ENCODE measurements at places on chromosomes 1 and 21. TPM values are rescaled to one million over a fixed set of nuclear protein-coding genes. Genes with fewer than 3 reads are reported as not detected.
A peak's percentile ranks its signal among the peaks of the same experiment; 100 is the strongest.

DNA sequence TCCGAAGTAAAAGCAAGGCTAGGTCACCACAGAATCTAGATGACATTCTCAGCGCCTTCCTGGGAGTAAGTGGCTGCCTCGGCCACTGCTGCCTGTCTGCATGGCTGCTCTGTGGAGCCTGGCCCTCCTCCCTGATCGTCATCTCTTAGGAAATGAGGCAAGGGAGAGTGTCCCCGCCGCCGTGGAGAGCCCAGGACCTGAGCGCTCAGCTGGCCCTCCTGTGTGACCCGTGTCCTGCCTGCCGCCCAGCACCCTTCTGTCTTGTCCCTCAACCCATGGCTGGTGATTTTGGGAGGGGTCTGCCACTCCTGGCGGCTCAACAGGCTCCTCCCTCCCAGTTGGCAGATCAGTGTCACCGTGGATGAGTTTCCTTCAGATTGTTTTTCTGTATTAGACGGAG is 156.4 kb upstream of the COL6A1 start:
- H3K36me3 ChIP-seq: no peaks in the 10 kb centered on the region
- no peaks in the 10 kb centered on the region for H3K27me3 ChIP-seq
- no peak overlapping the region for H3K27ac ChIP-seq

GRCh38 chr21:43611598-43612369 is 47.5 kb downstream of the HSF2BP start:
- no peak overlapping the region for H3K27ac ChIP-seq
- no peaks in the 10 kb centered on the region for H3K4me1 ChIP-seq
- no peaks in the 10 kb centered on the region for H3K27me3 ChIP-seq
- H3K36me3 ChIP-seq: no peaks in the 10 kb centered on the region
- peak; percentile 78 for DNase-seq

- no peaks in the 10 kb centered on the region for H3K27me3 ChIP-seq
- no peaks in the 10 kb centered on the region for H3K4me1 ChIP-seq
- H3K27ac ChIP-seq: no peak overlapping the region
- no peak for DNase-seq
- peaks cover 13% of the 10 kb centered on the region for H3K36me3 ChIP-seq
- H3K4me3 ChIP-seq: no peak overlapping the region
These were observed 30.6 kb downstream of the OBSCN start for GRCh38 chr1:228238461-228238860.

The CFHR1 gene
- total RNA-seq: not detected

The OR2AK2 gene
- total RNA-seq: not detected

GRCh38 chr1:226422478-226422877 is 14.6 kb upstream of the PARP1 start:
- no peaks in the 10 kb centered on the region for H3K36me3 ChIP-seq
- no peak for DNase-seq
- no peak overlapping the region for H3K4me3 ChIP-seq
- peaks cover 6% of the 10 kb centered on the region for H3K4me1 ChIP-seq
- no peak overlapping the region for H3K27ac ChIP-seq
- H3K27me3 ChIP-seq: no peaks in the 10 kb centered on the region

- DNase-seq: no peak
- H3K4me1 ChIP-seq: peaks cover 4% of the 10 kb centered on the region
- no peak overlapping the region for H3K4me3 ChIP-seq
- H3K27me3 ChIP-seq: no peaks in the 10 kb centered on the region
- H3K27ac ChIP-seq: no peak overlapping the region
These were observed 11.5 kb upstream of the LAPTM5 start for GRCh38 chr1:30768830-30769718.

DNA sequence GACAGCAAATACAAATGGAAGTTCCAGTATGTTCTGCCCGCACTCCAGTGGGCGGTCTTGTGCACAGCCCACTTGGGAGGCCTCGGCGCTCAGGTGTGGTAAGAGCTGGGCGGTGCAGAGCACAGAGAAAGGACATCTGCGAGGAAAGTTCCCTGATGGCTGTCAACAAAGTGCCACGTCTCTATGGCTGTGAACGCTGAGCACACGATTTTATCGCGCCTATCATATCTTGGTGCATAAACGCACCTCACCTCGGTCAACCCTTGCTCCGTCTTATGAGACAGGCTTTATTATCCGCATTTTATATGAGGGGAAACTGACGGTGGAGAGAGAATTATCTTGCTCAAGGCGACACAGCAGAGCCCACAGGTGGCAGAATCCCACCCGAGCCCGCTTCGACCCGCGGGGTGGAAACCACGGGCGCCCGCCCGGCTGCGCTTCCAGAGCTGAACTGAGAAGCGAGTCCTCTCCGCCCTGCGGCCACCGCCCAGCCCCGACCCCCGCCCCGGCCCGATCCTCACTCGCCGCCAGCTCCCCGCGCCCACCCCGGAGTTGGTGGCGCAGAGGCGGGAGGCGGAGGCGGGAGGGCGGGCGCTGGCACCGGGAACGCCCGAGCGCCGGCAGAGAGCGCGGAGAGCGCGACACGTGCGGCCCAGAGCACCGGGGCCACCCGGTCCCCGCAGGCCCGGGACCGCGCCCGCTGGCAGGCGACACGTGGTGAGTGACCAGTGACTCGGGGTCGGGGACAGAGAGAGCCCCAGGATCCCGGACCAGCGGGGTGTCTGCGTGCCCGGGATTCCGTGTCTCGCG is at the start of gene IL12RB2:
Gene IL12RB2 (plus strand): TSS at position 623 of the 810 bp plus-strand sequence. CDS start 12,496 bp downstream, outside the sequence.
- peaks cover 6% of the 10 kb centered on the region for H3K4me1 ChIP-seq
- H3K27ac ChIP-seq: no peak within 1 kb of the TSS
- H3K36me3 ChIP-seq: no peaks in the 10 kb centered on the region
- peaks cover 58% of the 10 kb centered on the region for H3K27me3 ChIP-seq
- H3K4me3 ChIP-seq: peak within 1 kb of the TSS; percentile 58

- no peak overlapping the region for H3K27ac ChIP-seq
- peaks cover 17% of the 10 kb centered on the region for H3K4me1 ChIP-seq
- no peak overlapping the region for H3K4me3 ChIP-seq
- H3K27me3 ChIP-seq: no peaks in the 10 kb centered on the region
These were observed 36.3 kb downstream of the MARK1 start for GRCh38 chr1:220564216-220564615.

DNA sequence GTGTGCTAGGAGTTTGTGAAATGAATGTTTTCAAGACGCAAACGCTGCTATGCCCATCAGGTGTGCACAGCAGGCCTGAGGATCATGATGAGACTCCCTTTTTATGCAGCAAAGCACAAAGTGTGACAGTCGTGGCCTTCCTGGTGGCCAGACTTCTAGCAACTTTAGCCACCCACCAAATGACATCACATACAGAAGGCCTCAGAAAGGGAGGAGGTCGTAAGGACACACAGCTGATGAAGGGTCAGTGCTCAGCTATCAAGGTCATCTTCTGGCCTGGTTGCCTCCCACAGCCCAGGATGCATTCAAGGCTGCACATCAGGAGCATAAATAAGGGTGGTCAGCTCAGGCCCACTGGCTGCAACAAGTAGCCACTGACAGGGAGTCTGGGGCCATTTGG is 36.6 kb downstream of the BMP8A start:
- no peaks in the 10 kb centered on the region for H3K27me3 ChIP-seq
- no peaks in the 10 kb centered on the region for H3K4me1 ChIP-seq
- DNase-seq: no peak
- H3K4me3 ChIP-seq: no peak overlapping the region
- H3K27ac ChIP-seq: no peak overlapping the region

- H3K4me1 ChIP-seq: no peaks in the 10 kb centered on the region
- H3K36me3 ChIP-seq: no peaks in the 10 kb centered on the region
- H3K4me3 ChIP-seq: no peak overlapping the region
- no peaks in the 10 kb centered on the region for H3K27me3 ChIP-seq
- H3K27ac ChIP-seq: no peak overlapping the region
- DNase-seq: no peak
These were observed 273.8 kb downstream of the FAM72C start for GRCh38 chr1:143698016-143698415.

The LRRC7 gene
- total RNA-seq: not detected

The PERM1 gene
- not detected for total RNA-seq

DNA sequence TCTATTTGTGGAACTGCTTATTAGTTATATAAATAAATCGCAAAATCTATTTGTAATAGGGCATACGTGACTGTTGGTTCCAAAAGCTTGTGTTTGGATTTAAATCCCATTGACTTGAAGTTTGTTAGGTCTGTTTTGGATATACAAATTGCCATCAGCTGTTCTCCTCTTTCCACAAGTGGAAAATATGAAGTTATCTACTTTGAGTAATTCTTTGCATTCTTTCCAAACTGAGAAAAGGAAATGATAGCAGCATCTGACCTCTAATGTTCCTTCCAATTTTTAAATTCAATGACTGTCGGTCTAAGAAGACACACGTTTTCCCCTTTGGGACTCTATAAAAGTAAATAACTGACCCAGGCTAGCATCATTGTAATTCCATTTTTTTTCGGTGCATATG is 165.7 kb upstream of the SGIP1 start:
- no peaks in the 10 kb centered on the region for H3K27me3 ChIP-seq
- no peaks in the 10 kb centered on the region for H3K36me3 ChIP-seq
- H3K4me1 ChIP-seq: no peaks in the 10 kb centered on the region
- DNase-seq: no peak

- H3K27me3 ChIP-seq: no peaks in the 10 kb centered on the region
- peak overlapping the region; percentile 60 for H3K27ac ChIP-seq
- DNase-seq: peak; percentile 51
- H3K36me3 ChIP-seq: peaks cover 5% of the 10 kb centered on the region
- peak overlapping the region; percentile 20 for H3K4me3 ChIP-seq
- peaks cover 32% of the 10 kb centered on the region for H3K4me1 ChIP-seq
These were observed 108.3 kb downstream of the POU2F1 start for GRCh38 chr1:167328816-167329483.

The ITLN2 gene
- total RNA-seq: not detected

- no peaks in the 10 kb centered on the region for H3K36me3 ChIP-seq
- H3K27ac ChIP-seq: no peak overlapping the region
- no peaks in the 10 kb centered on the region for H3K4me1 ChIP-seq
- DNase-seq: peak; percentile 45
These were observed 184.9 kb downstream of the SLC35F3 start for GRCh38 chr1:234089396-234089795.

The OVAAL gene
- total RNA-seq: not detected

DNA sequence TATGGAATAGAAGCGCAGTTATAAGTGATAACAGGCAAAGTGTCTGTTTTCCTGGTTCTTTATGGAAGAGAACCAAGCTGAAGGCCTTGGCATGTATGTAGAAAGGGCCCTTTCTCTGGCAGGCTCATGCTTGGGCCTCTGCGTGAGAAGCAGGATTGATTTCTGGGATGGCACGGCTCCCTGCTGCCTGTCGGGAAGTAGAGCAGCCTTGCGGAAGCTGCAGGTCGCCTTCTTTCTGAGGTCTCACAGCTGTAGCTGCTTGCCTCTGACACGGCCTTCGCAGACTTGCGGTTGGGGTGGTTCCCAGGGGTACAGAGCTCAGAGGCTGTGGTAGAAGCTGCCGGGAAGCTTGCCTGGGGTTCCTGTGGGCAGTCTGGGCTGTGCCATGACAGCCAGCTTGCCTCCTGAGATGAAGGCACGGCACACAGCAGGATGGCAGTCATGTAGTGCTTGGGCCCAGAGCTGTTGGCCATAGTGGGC is 39.4 kb downstream of the TRAPPC10 start:
- H3K4me1 ChIP-seq: peaks cover 9% of the 10 kb centered on the region
- H3K27ac ChIP-seq: no peak overlapping the region
- no peak for DNase-seq
- H3K36me3 ChIP-seq: no peaks in the 10 kb centered on the region
- no peaks in the 10 kb centered on the region for H3K27me3 ChIP-seq
- no peak overlapping the region for H3K4me3 ChIP-seq

GRCh38 chr1:201422026-201422425 is 496 bp upstream of the TNNI1 start:
- no peak overlapping the region for H3K4me3 ChIP-seq
- H3K27ac ChIP-seq: no peak overlapping the region
- no peak for DNase-seq
- H3K27me3 ChIP-seq: no peaks in the 10 kb centered on the region
- no peaks in the 10 kb centered on the region for H3K36me3 ChIP-seq
- H3K4me1 ChIP-seq: peaks cover 12% of the 10 kb centered on the region

GRCh38 chr1:29704430-29704829 is 468.1 kb downstream of the PTPRU start:
- no peaks in the 10 kb centered on the region for H3K36me3 ChIP-seq
- peak overlapping the region; percentile 3 for H3K4me3 ChIP-seq

DNA sequence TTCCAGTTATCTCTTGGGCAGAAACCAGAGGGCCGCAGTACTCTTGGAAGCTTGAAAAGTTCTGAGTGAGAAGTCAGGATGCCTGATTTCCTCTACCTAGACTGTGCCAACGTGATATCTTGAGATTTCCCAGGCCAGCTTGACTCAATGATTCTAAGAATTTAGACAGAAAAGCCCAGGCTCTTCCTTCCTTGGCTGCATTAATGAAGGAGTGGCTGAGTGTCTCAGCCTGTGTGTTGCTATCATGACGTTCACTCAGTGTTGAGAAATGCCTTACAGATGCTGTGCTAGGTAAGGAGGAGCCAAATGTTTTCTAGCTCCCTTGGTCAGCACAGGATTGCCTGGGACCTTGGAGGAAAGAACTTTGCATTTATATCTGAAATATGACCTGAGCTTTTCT is 454.1 kb upstream of the USP24 start:
- H3K4me1 ChIP-seq: no peaks in the 10 kb centered on the region
- no peak overlapping the region for H3K4me3 ChIP-seq
- H3K27me3 ChIP-seq: no peaks in the 10 kb centered on the region

- no peaks in the 10 kb centered on the region for H3K4me1 ChIP-seq
- no peaks in the 10 kb centered on the region for H3K27me3 ChIP-seq
- no peaks in the 10 kb centered on the region for H3K36me3 ChIP-seq
- no peak for DNase-seq
- H3K4me3 ChIP-seq: no peak overlapping the region
- no peak overlapping the region for H3K27ac ChIP-seq
These were observed 53.4 kb upstream of the RGS21 start for GRCh38 chr1:192263436-192263835.

DNA sequence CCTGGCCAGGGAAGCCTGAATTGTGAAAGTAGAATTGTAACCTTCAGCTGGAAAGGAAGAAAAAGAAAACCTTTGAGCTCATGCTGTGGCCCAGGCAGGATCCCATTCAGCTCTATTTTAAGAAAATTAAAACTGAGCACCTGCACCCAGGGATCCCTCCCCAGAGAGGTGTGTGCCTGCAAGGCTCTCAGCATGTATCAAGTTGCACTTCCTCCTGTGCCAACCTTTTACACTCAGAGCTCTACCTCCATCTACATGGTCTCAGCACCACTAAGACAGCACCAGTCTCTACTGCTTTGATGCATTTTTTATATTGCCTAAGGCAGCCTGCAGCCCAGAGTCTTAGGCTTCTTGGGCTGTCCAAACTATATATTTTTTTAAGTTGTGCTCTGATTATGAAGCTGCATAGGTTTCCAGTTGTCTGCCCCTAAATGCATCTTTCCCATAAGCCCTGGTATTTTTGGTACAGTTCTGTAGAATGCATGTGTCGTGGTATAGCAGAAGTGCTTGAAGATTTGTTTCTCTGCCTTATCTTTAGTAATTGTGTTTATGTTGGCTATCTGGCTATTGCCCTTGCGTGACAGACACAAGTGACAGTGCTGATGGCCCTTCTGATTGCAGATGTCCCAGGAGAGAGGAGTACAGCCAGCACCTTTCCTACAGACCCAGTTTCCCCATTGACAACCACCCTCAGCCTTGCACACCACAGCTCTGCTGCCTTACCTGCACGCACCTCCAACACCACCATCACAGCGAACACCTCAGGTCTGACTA is 63.1 kb downstream of the PTPRC start:
- no peaks in the 10 kb centered on the region for H3K27me3 ChIP-seq
- H3K4me3 ChIP-seq: no peak overlapping the region
- no peak overlapping the region for H3K27ac ChIP-seq
- no peak for DNase-seq
